Posterior cingulate gyrus (tissue), 11 donors: ENCODE measurements at places on chromosomes 3 and 15.

- DNase-seq: no peak
Measured at GRCh38 chr15:59587085-59587826, 24.3 kb upstream of the GCNT3 start.

GRCh38 chr15:56286213-56286612, 42.5 kb upstream of the RFX7 start:
- no peak for DNase-seq

DNA sequence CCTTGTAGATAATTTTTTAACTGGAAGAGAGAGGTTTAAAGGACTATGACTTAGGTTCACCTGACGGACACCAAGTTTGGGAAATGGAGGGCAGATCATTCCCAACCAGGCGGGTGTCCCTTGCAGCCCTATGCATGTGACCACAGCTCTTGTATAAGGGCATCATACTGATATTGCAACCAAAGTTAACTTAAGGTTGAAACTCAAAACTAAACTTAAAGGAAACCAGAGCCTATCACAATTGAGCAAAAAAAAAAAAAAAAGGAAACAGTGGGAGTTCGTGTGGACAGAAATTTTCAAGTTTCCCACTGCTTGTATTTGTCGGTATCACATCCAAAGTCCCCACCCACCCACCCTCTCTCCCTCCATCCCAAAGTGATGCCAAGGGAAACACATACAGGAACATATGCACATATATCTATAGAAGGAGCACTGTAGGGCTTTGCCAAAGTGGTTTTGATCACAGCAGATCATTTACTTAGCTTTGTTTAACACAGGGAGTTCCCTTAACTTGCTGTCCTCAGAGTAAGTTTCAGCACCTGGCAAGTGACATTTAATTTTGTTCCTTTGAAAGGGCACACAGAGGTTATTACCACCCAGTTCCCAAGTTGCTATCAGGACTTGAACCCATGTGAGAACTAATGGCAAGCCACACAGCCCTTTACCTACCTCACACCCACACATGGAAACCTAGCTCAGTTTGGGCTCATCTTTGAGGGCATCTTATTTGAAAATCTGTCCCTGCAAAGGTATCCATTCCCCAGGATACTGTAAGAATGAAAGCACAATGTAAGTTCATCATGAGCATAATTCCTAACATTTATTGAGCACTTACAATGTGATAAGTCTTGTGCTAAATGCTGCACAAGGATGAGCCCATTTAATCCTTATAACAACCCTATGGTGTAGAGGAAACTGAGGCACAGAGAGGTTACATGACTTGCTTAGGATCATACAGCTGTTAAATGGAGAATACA, 204.5 kb upstream of the CMC1 start:
- DNase-seq: no peak

DNA sequence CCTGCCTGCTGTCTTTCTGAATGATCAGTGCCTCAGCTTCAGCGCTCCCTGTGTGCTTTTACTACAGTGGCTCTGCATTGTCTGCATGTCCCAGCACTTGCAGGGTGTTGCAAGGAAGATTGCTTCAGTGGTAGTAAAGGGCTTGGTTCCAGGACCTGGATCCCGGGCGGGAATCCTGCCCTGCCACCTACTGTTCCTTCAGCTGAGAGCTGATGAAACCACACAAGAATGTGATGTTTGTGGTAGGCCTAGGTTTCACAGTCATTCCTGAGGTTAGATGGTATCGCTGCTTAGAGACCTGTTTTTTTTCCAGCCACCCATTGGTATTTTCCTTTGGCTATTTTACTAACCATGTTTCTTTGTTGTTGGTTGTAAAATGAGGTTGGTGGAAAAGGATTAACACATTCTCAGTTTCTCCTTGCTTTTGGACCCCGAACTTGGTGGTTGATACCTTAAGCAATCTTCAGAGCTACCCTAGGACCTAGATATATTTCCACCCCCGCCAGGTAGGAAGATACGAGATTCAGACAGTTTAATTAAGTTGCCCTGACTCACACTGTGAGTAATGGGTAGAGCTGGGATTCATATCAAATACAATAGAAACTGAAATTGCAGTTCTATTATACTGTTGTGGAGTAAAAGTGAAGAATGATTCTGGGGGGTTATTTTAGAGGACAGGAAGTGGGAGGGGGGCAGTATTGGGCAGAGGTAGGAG, 11.4 kb downstream of the GPR87 start:
- no peak for DNase-seq

DNA sequence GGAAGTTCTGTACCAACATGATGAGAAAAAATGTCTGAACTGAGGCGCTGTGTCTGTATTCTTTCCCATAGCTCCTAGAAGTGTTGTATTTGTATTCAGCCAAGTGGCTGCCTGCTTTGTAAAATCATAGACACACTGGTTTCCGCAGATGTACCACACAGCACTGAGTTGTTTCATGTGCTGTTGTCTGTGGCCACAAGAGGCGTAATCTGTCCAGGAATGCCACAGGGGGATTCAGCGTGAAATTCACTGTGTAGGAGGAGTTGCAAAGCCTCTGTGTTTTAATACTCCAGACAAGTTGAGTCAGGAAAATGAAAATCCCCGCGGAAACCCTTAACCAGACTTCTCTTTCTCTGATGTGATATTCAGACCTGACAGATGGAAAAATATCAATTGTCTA, 462.2 kb downstream of the NSUN3 start:
- no peak for DNase-seq

GRCh38 chr3:114706591-114707232, 412.9 kb downstream of the TIGIT start:
- no peak for DNase-seq

DNA sequence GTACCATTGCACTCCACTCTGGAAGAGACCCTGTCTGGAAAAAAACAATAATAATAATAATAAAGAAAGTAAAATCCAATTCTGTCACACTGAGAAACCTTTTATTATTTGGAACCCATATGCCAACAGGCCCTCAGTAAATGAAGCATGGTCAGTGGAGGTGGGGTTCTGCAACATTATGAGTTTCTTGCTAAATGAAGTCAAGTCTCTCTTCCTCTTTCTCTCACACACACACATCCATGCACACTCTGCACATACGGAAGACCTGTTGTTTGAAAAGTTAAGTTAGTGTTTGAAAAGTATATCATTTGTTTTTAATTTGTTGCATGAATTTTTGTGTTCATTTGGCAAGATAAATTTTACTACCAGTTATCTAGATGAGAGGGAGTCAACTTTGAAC, 27.8 kb downstream of the GAP43 start:
- no peak for DNase-seq

DNA sequence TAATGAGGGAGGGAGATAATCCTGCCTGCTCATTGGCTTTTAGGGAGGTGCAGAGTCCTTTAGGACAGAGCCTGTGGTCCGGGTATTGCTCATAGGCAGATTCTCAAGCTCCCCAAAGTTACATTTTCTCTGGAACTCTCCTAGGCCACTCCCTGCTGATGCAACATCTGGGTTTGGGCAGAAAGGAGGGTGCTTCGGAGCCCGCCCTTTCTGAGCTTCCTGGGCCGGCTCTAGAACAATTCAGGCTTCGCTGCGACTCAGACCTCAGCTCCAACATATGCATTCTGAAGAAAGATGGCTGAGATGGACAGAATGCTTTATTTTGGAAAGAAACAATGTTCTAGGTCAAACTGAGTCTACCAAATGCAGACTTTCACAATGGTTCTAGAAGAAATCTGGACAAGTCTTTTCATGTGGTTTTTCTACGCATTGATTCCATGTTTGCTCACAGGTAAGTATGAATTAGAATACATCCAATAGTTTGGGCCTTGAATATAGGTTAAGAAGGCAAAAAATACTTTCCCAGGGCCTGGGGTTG, at the start of gene IL20RB:
IL20RB (plus strand) TSS at position 233 of the 538 bp plus-strand sequence; CDS start at position 364, 131 bp downstream.
- no peak for DNase-seq

GRCh38 chr3:23650371-23651140, 155.2 kb upstream of the UBE2E1 start:
- DNase-seq: no peak
